Prostate gland (tissue), 2 donors: ENCODE measurements at places on chromosomes 5 and 9.

GRCh38 chr5:1445313-1445688 is at the start of gene SLC6A3:
Gene SLC6A3, minus strand, starts transcription at chr5:1445440. Its CDS starts 2,243 bp downstream, at chr5:1443197.
- DNase-seq = no peak

DNA sequence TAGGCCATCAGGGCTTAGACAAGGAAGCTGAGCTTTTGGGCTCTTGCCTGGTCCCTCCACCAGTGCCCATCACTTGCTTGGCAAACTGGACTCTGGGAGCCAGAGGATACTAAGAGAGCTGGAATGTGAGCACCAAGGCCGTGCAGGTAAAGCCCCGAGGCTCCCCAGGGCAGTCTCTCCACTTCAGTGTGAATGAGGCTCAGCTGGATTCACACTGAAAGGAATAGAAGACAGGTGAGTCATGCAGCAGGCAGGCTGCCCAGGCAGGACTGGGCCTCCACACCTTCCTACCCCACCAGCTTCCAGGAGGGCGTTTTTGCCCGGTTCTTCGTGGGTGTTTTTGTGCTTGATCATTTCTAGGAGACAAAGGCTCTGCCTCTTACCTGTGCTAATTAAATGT is 7.3 kb upstream of the CTSV start:
- peak; percentile 82 for DNase-seq

DNA sequence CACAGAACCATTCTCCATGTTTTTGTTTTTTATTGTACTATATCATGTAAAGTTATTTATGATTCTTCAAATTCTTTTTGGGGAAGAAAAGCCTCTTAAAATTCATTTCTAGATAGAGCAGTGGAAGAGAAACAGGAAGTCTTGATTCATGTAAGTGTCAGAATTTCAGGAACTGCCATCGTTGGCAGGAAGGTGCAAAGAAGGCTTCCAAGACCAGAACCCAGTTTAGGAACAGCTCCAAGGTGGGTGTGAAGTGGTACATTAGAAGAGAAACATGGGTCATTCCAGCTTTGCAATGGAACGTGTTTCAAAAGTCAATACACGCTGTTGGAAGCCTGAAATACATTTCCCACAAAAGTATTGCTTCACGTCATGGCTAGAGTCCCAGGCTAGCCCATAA is 14.8 kb downstream of the SAXO1 start:
- no peak for DNase-seq

GRCh38 chr5:132528866-132529634 is 14.3 kb downstream of the IL5 start:
- no peak for DNase-seq

DNA sequence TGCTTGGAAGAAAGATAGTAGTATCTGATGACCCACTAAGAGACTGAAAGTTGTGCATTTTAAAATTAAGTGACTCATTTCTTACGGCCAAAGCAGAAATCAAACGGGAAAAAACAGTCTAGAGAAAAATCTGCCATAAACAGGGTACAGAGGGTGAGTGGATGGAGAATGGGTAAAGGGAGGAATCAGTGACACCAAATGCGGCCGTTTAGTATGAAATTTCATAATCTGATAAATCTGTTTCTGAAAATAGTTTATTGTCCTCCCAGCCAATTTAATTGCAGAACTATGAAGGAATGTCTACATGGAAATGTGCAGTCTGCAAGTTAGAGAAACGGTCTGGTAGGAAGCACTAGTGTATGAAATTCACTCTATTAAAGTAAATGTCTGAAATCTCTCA is 39.5 kb downstream of the ADAMTS12 start:
- no peak for DNase-seq

GRCh38 chr9:21615446-21615845 is 133.3 kb upstream of the IFNE start:
- no peak for DNase-seq

DNA sequence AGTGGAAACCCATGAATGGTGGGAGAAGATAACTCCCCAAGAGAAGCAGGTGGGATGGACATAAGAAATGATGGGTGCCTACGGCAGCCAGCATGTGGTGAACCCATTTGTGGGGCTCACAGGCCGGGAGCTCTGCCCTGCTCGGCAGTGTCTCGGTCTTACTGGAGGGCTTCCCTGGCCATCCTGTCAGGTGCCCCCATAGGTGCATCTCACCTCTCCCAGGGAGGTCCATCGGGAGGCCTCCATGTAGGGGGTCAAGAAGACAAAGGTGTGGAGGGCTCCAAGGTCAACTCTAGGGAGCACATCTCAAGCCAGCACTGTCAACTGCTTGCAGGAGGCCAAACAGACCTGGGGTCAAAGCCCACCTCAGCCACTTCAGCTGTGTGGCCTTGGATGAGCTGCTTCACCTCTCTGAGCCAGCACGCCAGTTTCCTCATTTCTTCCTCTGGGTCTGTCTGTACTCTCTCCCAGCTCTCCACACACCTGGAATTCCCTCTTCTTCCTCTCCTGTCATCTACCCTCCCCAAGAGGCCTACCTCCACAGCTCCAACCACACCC is 10.5 kb upstream of the ADGRD2 start:
- no peak for DNase-seq

DNA sequence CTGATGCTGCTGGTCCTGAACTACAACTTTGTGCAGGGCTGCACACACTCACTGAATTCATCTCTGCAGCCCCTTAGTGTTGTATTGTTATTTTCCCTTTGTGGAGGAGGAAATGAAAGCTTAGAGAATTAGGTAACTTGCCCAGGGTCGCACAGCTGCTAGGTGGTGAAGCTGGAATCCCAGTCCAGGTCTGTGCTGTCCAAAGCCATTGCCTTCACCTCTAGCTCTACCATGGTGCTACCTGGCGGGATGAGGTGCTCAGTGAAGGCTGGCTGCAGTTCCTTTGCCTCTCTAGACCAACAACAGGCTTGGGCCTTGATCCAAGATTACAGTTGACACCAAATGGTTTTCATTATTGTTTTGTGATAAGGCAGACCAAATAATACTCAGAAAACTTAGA is 177.8 kb upstream of the PITX1 start:
- DNase-seq = no peak
